ENCODE measurements at places on chromosomes 13 and 19.
A peak's percentile ranks its signal among the peaks of the same experiment; 100 is the strongest.

GRCh38 chr19:34096020-34096915 is 76.0 kb upstream of the LSM14A start:
- DNase-seq, result no peak

DNA sequence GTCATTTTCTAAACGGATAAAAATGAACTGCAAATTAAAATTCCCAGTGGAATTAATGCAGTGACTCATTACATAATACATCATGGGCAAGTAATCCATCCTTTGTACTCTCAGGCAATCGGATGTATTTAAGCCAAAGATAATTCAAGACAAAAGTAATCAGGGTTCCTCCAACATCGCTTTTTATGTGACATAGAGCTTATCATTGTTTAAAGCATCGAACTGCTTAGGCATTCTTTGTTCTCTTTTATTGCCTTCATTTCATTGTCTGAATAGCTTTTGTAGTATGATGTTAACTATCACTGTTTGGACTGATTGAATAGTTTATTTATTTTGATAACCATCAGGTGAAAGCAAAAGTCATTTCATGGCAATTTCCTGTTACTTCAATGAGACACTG is 209.4 kb downstream of the ITGBL1 start:
- DNase-seq, result no peak

- no peak for DNase-seq
Measured at GRCh38 chr13:32878163-32878562, 138.1 kb upstream of the KL start.

DNA sequence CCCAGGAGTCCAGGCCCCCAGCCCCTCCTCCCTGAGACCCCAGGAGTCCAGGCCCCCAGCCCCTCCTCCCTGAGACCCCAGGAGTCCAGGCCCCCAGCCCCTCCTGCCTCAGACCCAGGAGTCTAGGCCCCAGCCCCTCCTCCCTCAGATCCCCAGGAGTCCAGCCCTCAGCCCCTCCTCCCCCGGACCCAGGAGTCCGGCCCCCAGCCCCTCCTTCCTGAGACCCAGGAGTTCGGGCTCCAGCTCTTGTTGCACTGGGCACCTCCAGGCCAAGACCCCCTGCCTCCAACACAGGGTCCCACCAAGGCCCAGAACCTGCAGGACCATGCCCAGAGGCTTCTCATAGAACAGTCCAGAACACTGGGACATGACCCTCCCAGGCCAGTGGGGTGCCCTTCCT is 3.8 kb downstream of the ERCC1 start:
- DNase-seq, result no peak

DNA sequence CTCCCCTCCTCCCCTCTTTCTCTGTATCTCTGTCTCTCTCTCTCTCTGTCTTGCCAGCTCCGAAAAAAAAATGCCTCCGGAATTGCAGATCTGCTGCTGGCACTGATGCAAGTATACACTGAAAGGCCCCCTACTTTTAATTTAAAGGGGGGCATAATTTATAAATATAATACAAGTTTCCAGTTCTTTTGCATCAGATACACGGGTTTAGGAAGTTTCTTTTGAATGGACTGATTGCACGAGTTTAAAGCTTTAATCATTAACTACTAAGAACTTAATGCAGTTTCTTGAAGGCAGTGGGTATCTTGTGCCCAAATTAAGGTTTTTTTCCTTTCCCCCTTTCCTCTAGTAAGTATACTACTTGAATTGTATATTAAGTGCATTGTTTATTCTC is 1.4 kb downstream of the FGF9 start:
- DNase-seq, result no peak

- DNase-seq, result no peak
Measured at GRCh38 chr13:46232281-46232680, 20.6 kb downstream of the LRRC63 start.

GRCh38 chr19:34365463-34366401 is 736 bp downstream of the GPI start:
- DNase-seq, result no peak

DNA sequence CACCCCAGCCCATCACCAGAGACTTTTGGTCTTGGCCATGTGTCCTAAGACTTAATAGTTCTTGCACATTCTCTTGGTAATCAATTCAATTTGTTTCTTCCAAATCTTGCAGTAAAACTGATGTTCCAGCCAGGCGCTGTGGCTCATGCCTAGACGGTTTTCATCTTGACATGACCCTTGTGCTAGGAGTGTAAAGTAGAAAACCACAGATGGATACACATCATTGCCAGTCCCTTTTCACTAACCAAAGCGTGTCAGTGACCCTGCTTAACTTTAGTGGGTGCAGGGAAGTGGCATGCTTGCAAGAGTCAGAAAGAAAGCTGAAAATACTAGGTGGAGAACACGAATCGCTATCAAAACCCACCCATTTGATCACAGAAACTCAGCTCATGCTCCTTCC is 18.0 kb upstream of the CD70 start:
- DNase-seq, result no peak

GRCh38 chr19:3227054-3227626 is 2.7 kb downstream of the CELF5 start:
- no peak for DNase-seq

DNA sequence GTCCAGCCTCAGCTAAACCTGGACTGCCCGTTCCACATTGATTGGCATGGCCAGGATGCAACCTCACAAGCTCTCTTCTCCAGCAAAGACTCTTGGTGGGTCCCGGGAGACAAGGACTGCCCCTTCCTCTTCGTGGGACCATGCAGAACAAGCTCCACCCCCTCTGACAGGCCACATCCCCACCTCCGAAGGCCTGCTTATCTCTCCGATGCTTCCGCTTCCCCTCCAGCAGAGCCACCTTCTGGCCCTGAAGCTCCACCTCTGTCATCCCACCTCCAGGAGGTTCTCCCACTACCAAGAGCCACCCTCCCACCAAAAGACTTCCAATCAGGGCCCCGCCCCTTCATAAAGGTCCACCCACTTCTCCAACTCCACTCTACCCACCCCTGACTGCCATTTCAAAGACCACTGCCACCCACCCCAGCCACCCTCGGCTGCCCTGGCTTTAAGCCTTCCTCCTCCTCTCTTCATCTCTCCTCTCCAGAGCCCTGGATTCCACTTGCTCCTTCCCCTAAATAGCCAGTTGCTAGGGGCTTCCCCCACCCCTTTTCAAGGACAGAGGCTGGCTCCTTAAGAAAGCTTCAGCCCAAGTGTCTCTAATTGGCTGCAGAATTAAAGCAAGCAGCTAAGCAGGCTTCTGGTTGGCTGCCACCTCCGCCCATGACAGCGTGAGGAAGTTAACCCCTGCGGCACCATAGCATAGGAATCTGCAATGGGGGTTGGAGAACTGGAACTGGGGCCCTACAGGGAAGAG is 9.9 kb downstream of the LRFN1 start:
- DNase-seq, result no peak

GRCh38 chr13:27965343-27965739 is 3.8 kb downstream of the CDX2 start:
- DNase-seq, result no peak

DNA sequence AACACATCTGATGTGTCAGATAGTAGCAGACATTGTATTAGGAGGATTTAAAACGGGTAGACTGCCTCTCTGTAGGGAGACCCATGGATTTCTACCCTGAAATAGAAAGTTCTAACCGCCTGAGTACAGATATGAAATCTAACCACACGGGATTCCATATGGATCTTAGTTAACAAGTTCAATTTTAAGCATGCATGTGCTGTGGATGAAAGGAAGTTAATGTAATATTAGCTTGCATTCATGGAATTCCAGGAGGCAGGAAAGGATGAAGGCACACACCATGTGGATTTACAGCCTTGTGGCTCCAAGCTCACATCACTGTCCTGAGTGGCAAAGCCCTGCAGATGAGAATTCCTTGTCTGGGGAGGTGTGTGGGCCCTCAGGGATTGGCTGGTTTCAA is 120.6 kb upstream of the IRS2 start:
- no peak for DNase-seq

DNA sequence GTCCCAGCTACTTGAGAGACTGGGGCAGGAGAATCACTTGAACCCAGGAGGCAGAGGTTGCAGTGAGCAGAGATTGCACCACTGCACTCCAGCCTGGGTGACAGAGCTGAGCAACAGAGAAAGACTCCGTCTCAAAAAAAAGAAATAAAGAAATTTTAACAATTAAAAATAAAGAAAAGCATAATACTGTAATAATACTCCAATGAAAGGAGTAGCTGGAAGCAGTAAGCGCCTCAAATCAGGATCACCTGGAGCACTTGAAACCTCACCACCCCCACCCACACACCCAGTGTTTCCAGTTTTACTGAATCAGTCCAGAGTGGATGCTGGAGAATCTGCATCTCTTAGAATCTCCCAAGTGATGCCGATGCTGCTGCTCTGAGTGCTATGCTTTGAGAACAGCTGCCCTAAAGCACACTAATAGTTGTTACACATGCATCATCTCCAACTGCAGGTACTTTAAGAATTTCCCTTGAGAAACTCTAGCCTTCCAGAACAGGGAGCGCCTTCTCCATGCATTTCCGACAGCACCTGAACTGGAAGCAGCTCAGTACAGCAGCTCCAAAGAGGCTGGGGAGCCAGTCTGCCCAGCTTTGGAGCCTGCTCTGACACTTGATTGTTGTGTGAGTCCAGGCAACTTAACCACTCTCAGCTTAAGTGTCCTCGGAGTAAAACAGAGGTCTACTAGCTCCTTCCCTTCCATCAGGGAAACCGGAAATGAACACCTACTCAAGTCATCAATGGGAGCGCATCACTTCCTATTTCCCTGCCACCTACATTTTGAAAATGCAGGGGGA is 2.9 kb downstream of the ABCC4 start:
- DNase-seq, result no peak

DNA sequence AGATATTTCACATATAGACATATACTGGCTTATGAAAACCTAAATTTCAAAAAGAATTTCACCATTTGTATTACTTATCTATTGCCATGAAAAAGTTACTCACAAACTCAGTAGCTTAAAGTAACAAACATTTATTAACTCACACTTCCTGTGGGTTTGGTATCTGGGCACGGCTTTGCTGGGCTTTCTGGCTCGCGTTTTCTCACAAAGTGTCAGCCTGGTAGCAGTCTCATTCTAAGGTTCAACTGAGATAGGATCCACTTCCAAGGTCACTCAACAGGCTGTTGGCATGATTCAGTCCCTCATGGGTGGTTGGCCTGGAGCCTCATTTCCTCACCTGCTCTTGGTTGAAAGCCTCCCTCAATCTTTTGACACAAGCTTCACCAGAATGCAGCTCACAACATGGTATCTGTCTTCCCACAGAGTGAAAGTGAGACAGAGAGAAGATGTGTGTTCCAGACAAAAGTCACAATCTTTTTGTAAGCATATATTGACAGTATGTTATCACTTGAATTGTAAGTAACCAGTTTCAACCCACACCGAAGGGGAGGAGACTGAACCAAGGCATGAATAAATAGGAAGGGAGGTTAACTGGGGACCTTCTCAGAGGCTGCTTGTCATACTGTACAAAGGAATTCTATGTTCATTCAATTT is 1065.8 kb upstream of the SPRY2 start:
- DNase-seq, result no peak

DNA sequence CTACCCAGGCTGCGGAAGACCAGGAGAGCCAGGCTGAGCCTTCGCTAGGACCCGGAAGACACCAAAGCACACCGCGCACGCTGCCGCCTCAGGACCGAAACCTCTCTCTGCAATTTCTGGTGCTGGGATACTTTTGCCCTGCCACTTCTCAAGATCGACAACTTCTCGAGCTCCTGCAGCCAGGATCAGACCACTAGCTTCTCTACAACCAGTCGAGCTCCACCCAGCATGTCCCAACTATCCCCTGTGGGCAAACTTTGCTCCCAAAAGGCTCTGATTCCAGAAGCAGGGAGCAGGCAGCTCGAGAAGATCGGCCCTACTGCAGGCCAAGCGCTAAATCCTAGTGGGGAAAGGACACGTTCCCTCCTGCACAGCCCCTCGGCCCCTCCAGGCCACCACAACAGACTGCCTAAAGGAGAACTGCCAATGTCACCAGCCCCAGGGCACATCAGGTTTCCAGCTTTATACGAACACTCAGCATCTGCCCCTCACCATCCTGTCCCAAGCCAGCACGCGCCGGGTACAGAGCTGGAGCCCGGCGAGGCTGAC is 979 bp downstream of the AKAP8 start:
- peak; percentile 15 for DNase-seq

GRCh38 chr19:38152461-38153379 is 71.3 kb downstream of the DPF1 start:
- DNase-seq, result no peak

- DNase-seq, result no peak
Measured at GRCh38 chr13:38766799-38767198, 79.9 kb downstream of the FREM2 start.

DNA sequence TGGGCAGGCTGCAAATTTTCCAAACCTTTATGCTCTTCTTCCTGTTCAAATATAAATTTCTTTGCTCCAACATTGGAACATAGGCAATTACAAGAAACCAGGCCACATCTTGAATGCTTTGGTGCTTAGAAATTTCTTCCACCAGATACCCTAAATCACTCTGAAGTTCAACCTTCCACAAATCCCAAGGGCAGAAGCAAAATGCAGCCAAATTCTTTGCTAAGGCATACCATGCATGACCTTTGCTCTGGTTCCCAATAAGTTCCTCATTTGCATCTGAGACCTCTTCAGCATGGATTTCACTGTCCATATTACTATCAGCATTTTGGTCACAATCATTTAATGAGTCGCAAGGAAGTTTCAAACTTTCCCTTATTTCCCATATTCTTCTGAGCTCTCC is 130.9 kb downstream of the DIAPH3 start:
- DNase-seq, result no peak
